Kidney (tissue), 22 donors: ENCODE measurements at places on chromosomes 5 and 9. TPM values are rescaled to one million over a fixed set of nuclear protein-coding genes. Genes with fewer than 3 reads are reported as not detected.

Gene CAMK4
- 0.37 TPM for polyA plus RNA-seq

- DNase-seq, result peak; percentile 31
These were observed 113.9 kb downstream of the WNK2 start for GRCh38 chr9:93297659-93298497.

Gene OMD
- 0.52 TPM for polyA plus RNA-seq

Gene LCN6
- polyA plus RNA-seq, result not detected

GRCh38 chr5:151595411-151595826, 4.3 kb upstream of the FAT2 start:
- no peak for DNase-seq

GRCh38 chr5:72018143-72018803, 89.0 kb upstream of the MAP1B start:
- DNase-seq, result peak; percentile 30

DNA sequence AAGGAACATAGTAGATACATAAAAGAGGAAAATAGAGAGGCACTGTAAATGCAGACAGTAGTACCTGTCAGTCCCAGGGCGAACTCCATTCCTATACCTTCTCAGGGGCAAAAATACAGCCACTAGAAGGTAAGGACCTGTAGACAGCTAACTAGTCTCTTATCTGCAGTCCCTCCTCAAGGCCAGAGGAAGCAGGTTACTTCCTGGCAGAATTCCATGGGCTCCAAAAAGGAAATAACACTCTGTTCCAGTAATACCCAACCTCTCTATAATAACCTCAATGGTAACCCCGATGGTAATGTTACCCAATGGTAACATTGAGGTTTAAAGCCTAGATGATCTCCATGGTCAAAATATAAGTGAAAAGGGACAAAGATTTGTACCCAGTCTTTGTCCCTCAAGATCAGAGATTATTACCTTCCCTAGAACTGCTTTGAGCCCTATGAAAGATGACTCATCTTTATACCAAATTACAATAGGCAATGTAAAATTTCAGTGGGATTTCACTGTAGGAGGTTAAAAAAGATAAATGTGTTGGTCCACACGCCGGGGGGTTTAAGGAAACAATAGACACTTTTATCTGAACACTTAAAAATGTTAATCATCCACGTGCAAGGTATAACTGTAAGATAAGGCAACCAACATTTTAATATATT, 113.0 kb downstream of the DENND1A start:
- no peak for DNase-seq

- DNase-seq, result no peak
These were observed 5.1 kb upstream of the DCAF12 start for GRCh38 chr9:34131571-34131970.

DNA sequence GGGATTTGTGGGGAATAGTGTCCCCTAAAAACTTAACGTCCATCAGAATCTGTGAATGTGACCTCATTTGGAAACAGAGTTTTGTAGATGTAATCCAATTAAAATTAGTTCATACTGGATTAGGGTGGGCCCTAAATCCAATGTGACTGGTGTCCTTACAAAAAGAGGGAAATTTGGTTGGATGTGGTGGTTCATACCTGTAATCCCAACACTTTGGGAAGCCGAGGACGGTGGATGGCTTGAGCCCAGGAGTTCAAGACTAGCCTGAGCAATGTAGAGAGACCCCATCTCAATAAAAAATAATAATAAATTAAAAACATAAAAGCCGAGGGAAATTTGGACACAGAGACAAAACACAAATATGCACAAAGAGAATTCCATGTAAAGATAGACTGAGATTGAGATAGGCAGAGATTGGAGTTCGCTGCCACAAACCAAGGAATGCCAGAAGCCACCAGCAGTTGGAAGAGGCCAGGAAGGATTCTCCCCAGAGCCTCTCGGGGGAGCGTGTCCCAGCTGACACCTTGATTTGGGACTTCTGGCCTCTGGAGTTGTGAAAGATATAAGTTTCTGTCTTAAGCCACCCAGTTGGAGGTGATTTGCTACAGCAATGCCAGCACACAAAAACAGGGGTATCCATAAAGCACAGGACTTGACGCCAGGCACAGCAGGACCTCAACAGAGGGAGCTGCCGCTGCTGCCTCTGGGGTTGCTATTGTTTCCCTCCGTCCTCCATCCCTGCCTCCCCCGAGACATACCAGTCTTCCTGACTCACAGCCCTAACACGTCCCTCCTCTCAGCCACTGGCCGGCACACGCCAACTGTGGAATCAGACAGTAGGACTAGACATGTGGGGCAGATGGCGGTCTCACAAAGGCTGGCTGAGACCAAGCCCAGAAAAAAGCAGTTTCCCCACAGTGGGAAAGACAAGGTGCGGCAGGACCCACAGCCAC, 73.8 kb upstream of the IL17B start:
- DNase-seq, result no peak

Gene IL31RA
- not detected for polyA plus RNA-seq

DNA sequence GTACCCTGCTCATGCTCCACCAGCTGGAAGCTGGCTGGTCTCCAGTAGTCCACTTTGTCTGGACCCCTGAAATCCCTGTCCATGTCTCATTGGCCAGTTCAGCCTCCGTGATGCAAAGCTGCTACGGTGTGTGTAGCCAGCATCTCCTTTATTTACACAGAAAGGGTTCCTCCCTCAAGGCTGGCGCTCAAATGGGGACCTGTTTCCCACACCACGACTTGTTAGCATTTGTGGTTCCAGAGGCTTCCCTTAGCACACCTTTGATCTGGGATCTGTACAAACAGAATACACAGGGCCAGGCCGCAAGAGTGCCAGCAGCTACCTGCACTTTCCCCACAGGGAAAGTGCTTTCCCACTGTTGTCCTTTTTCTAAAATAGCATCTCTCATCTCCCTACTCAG, 5.7 kb upstream of the SMU1 start:
- DNase-seq, result no peak

Gene CAMK2A
- polyA plus RNA-seq, result 0.90 TPM

GRCh38 chr5:136145030-136145429, 12.4 kb downstream of the SMAD5 start:
- DNase-seq, result no peak

DNA sequence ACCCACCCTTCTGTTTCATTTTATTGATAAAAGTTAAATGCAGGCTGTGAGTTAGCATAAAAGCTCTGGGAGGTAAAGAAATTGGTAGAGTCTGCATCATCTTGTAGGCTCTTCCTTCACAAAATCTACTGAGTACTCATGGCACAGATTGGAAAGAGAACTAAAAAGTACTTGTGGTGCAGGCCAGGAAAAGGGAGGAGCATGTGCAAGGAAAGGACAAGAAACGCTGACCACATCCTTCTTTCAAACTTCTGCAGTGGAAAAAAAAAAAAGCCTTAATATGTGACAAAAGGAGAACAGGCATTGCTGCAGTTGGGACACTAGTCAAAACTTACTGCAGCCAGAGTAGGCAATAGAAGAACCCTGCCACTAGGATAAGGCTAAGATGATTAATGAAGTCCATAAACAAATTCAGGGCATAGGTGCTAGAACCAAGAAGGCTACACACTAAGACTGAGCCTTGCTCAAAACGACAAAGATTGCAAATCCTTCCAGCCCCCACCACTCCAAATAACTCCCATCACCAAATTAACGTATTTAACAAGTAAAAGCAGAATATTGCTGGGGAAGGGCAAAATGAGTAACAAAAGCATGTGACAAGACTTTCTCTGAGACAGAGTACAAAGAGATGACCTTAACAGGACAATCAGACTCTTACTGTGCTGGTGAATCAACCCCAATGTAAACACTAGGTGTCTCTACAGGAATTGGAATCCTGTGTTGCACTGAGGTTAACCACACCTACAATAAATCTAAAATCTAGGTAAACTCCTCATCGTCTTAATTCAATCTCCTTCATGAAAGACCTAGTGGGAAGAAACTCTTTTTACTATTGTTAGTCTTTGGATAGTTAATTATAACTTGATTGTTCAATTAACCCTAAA, 1024.8 kb downstream of the TLE1 start:
- DNase-seq, result no peak

DNA sequence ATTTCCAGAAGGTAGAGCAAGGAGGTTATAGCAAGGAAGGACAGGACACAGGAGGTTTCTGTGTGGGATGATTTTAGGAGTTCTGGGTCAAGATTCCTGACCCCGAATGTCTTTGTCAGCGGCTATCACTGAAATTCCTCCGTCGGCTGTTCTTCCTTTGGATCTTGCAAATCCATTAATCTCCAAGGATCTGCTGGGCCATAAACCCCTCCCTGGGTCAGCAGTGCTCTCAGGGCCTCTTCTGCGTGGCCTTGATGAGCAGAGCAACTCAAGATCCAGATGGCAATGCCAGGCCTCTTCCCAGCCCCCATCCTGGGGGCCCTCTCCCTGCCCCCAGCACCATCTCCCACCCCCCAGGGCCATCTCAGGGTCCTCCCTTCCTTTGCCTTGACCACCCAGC, 16.3 kb upstream of the COL27A1 start:
- DNase-seq, result no peak

DNA sequence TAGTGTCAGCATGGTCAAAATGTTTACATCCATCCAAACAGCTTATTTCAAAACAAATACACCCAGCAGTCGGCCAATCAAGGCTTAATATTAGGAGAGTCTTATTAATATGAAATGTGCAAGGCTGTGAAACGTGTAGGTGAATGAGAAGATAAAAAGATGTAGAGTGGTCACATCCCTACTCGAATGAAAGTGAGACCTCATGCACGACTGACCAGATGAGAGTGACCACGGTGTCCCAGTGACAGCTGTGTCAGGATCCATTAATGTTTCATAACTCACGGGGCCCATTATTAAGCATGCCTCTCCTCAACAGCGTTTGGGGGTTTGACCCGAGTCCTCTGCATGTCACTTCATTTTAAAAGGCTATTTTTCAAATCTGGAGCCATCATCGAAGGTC, 39.4 kb upstream of the SSBP2 start:
- no peak for DNase-seq

GRCh38 chr5:68970617-68971016, 123.2 kb upstream of the SLC30A5 start:
- no peak for DNase-seq

DNA sequence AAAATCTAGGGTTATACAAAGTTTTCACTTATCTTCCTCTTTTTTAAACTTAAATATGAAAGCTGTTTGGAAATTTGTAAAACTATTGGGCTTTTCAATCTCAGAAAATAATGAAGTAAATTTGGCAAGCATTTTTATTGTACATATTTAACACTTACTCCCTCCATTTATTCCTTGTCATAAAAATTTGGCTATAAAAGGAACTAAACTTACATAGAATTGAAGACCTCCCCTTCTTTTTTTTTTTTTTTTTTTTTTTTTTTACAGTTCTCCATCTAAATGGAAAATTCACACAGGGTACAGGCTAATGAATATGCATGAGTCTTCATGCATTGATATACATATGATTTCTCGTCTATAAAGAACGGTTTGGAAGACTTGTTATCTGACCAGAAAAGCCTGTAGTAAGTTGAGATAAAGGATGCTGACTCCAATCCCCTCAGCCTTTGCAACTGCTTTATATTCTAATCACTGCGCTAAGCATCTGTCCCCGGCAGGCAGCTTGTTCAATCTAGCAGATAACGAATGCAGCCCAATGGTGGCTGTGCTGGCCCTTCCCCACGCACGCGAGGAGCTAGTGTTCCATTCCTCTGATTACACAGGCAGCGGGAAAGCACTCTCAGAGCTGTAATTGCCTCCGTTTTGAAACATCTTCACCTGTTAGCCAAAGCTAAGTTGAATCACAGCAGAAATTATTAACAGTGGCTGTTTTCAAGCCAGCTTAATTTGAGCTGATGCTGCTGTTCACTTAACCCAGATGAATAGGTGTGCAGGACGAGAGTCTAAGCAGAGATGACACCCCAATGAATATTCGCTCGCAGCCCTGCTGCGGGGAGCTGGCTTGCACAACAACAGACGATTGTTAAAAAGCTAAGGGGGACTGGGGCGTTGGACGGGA, 453.8 kb upstream of the ZNF608 start:
- DNase-seq, result peak; percentile 34

- peak; percentile 74 for DNase-seq
These were observed 16.2 kb upstream of the NDUFB6 start for GRCh38 chr9:32589083-32589723.

Gene PCDHB10
- polyA plus RNA-seq, result 0.73 TPM

Gene ANKRD33B
- polyA plus RNA-seq, result 4.8 TPM

DNA sequence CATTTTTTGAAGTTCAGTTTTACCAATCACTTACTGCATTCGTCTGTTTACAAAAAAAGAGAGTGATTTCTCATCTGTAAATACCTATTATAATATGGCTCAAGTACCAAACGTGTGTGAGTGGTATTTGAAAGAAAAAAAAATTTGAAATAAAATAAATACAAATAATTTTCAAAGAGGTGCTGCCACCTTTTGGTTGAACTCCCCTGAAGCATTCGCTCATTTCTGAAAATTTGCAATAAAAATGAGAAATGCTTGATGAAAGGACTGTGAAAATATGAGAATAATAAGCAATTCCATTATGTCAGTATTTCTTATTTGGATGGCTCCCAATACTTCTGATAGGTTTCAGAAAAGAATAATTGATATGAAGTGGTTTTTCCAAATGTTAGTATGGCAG, 409.9 kb downstream of the CTNND2 start:
- peak; percentile 8 for DNase-seq

- DNase-seq, result no peak
These were observed 68.5 kb downstream of the FRMD3 start for GRCh38 chr9:83469722-83470121.

- no peak for DNase-seq
These were observed 72.8 kb downstream of the STARD4 start for GRCh38 chr5:111439473-111440075.

DNA sequence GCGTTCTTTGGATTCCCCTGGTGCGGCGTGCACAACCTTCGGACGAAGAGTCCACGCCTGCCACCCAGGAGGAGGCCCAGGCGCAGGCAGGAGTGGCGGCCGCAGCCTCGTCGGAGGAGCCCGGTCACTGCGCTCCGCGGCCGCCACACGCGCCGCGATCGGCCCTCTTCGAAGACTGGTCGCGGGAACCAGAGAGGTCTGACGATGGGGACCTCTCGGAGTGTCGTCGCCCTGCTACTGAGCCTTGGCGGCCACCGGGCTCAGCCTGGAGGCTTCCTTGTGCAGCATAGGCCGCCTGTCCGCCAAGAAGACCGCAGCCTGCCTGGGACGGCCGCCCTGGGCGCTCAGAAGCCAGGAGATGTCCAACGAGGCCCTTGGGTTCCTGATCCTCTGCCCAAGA, 112.5 kb upstream of the SELENOP start:
- no peak for DNase-seq

DNA sequence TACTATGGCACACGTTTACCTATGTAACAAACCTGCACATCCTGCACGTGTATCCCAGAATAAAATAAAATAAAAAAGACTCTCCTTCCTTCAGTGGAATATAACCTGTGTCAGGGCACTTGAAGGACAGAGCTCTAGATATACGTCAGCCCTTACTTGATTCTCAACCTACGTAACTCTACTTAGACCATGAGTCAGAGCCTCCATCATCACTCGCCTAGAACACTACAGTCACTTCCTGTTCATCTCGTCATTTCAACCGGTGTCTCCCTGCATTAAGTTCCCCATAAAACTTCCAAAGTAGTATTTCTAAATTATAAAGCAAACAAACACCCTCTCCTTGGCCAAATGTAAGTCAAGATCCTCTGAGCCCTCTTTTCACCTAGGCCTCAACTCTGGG, 243.5 kb upstream of the CCNG1 start:
- DNase-seq, result no peak

GRCh38 chr5:15558681-15559080, 58.7 kb downstream of the FBXL7 start:
- DNase-seq, result no peak
